ENCODE measurements at places on chromosomes 2 and 18. TPM values are rescaled to one million over a fixed set of nuclear protein-coding genes. Genes with fewer than 3 reads are reported as not detected.

GRCh38 chr2:26946841-26947784 is 23.3 kb upstream of the MAPRE3 start:
- no peak for DNase-seq

DNA sequence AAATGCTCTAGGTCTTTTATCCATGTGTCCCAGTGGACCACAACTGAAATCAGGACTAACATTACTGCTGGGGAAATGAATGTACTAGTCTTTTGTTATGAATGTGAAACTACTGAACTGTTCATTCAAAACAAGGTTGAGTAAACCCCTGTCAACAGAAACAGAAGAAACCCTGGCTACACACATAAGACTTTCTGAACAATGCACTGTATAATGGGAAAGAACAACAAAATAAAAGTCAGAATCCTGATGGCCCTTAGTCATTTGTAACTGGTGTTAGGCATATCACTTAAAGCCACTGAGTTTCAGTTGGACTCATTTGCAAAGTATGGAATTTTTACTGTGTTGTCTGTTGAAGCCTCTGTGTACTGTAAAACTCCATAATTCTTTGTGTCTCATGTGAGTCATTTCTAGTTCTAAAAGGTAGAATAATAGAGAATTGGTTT is 77.0 kb upstream of the UBXN4 start:
- DNase-seq: no peak

Gene EVX2
- total RNA-seq: 0.03 TPM

GRCh38 chr2:127379712-127380355 is 7.9 kb downstream of the MAP3K2 start:
- no peak for DNase-seq
